ENCODE measurements at places on chromosomes 3 and 15.

- no peak for DNase-seq
Observed at GRCh38 chr3:2024713-2025112, 74.0 kb upstream of the CNTN4 start.

- DNase-seq, result peak; percentile 62
Observed at GRCh38 chr3:12750223-12750622, 8.8 kb downstream of the TMEM40 start.

GRCh38 chr15:33107950-33108349 is 86.6 kb downstream of the FMN1 start:
- no peak for DNase-seq

- no peak for DNase-seq
Observed at GRCh38 chr3:127777332-127777731, 45.0 kb downstream of the MGLL start.

- no peak for DNase-seq
Observed at GRCh38 chr3:115876876-115877614, 253.7 kb downstream of the GAP43 start.

DNA sequence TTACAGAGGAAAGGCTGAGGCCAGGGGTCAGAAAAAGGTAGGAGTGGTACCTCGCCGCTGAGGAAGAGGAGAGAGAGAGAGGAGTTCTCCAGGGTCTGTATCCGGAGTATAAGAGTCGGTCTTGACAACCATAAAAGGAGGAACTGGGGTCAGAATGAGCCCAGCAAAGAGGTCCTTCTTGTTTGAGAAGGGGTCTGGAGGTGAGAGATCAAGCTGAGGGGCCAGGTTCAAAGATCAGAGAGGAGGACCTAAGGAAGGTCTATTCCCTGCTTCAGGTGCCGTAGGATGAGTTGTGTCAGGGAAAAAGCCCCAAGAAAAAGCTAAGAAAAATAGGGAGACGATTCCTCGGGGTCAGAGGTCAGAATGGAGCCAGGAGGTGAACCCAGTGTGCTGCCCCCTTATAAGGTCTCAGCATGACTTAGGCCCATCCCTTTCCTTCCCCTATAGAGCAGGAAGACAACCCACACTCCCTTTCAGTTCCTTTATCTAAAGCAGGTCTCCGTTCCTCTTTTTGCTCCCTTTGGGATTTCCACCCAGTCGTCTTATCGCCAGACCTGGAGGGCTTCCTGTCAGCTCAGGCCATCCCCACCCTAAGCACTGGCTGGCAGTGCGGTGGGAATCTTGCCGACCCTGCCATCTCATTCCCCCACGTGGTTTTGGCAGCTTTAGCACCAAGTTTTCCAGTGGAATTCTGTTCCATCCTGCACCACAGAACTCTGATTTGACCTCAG is 651 bp downstream of the MTMR14 start:
- no peak for DNase-seq

- no peak for DNase-seq
Observed at GRCh38 chr3:167102071-167102470, 278.0 kb downstream of the ZBBX start.

DNA sequence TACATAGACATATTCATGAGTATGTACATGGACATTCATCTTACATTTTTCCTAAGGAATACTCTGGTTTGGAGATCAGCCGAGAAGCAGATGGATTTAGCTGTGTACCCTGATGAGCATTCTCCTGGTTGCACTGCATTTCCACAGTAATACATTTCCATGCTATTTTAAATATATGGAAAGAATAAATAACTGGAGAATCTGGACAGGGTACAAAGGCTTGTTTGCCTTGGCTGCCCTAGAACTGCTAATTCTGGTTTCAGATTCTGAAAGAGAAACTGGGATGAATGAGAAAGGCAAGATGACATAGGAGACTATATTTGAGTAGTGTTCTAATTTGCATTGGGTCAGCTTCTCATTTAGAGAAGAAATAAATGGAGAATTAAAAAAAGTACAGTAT is 190.8 kb upstream of the FAM3D start:
- no peak for DNase-seq

GRCh38 chr3:120608506-120608905 is 12.4 kb downstream of the NDUFB4 start:
- DNase-seq, result no peak

DNA sequence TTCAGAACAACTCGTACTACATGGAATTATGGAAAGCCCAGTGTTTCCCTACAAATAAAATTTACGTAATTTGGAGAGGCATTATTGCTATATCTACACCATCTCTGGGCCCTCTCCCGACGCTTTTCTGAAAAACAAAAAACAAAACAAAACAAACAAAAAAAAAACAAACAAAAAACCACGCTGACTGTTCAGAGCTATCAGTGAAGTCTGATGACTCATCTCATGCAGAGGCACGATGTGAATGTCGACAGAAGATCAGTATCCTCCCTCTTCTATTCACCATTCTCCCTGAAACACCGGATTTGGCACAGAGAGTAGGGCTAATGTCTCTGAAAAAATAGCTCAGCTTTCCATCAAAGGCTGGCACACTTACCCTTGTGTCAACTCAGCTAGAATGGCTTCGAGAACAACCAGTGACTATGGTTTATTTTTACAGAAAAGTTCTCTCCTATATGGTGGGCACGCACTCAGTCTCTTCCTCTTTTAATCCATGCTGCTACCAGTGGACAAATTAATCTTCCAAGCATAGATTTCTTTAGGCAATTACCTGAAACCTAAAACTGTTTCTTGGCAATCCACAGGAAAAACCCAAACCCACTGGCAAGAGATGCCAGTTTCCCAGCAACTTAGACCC is 1.5 kb downstream of the CRBN start:
- DNase-seq, result no peak

- DNase-seq, result no peak
Observed at GRCh38 chr3:14404186-14404585, 1.8 kb downstream of the SLC6A6 start.

DNA sequence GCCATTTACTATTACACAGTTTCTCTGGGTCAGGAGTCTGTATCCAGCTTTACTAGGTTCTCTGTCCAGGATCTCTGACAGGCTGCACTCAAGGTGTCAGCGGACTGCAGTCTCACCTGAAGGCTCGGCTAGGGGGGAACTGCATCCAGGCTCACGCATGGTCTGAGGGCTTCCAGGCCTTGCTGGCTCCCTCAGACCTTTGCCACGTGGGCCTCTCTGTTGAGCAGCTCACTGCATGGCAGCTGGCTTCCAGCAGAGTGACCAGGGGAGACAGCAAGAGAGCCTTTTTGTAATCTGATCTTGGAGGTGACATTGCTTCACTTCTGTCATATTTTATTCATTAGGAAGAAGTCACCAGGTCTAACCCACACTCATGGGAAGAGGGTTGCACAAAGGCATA is 152.3 kb downstream of the CACNA2D3 start:
- no peak for DNase-seq

DNA sequence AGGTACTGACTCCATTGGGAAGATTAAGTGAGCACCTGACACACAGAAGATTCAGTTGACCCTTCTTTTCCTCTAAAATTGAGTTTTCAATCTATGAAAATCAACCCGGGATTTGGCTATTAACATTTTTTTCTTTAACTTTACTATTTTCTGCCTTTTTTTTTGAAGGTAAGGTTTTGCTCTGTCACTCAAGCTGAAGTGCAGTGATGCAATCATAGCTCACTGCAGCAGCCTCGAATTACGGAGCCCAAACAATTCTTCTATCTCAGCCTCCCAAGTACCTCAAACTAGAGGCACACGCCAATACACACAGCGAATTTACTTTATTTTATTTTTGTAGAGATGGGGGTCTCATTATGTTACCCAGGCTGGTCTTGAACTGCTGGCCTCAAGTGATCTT is 1029.5 kb downstream of the MCTP2 start:
- DNase-seq, result no peak
